NCI-H524 (cell line): ENCODE measurements at places on chromosomes 1 and 21.
A peak's percentile ranks its signal among the peaks of the same experiment; 100 is the strongest.

DNA sequence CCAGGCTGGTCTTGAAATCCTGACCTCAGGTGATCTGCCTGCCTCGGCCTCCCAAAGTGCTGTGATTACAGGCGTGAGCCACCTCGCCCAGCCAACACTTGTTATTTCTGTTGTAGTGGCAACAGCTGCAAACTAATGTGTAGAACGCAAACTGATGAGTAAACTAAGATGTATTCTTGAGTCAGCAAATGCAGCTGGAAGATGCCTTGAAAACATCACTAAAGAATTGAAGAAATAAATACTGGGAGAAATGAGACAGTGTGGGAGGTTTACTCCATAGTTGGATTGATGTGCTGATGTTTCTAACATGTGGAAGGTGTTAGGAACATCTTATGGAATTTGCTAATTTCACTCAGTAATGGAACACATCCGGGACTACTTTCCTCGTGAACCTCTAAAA, 61.3 kb upstream of the KCNE2 start:
- DNase-seq, result no peak

DNA sequence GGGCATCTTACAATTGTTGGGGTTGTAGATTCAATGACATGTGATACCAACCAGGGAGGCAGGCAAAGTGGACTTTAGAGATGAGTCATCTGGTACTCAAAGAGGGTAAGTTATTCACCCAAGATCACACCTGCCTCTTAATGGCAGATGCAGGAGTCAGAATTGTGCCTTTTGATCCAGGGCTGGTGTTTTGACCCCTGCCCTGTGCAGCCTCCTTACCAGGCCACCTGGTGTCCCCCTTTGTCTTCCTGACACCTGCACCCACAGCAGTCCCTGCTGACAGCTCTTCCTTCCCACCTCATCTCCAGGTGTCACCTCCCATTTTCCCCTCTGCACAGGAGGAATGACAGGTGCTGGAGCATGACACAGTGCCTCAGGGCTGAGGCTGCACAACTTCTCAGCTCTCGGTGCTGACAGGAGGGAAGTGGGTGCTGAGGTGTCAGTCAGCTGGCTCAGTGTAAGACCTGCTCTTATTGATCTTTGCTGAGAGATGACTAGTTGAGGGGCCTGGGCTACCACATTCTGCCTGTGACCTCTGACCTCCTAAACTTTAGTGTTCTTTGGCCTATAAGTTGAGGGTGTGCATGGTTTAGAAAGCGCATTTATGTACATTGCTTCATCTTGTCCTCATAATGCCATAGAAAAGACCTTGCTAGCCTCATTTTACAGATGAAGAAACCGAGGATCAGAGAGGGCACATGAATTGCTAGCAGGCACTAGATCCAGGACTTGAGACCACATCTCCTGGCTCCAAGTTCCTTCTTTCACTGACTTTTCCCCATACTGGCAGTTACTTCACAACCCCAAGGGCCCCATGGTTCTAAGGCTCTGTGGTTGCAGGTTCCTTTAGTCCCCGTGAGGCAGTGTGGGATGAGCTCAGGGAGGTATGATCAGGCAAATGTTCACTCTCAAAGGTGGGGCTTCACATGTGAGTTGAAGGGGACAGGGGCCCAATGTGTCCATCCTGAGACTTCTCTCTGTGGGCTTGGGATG, 31.3 kb downstream of the CACNA1E start:
- no peak for DNase-seq

DNA sequence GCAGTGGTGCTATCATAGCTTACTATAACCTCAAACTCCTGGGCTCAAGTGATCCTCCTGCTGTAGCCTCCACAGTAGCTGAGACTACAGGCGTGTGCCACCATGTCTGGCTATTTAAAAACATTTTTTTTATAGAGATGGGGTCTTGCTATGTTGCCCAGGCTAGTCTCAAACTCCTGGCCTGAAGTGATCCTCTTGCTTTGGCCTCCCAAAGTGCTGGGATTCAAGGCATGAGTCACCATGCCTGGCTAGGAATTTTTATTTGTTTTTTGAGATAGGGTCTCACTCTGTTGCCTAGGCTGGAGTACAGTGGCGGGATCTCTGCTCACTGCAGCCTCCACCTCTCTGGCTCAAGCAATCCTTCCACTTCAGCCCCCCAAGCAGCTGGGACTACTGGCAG, 8.8 kb upstream of the RABGAP1L start:
- no peak for DNase-seq

- no peak for DNase-seq
Observed at GRCh38 chr1:67759066-67759465, 74.1 kb downstream of the GADD45A start.

- DNase-seq, result no peak
Observed at GRCh38 chr1:54353959-54354358, 52.2 kb downstream of the SSBP3 start.

GRCh38 chr1:19007491-19008441, 51.3 kb upstream of the IFFO2 start:
- no peak for DNase-seq

DNA sequence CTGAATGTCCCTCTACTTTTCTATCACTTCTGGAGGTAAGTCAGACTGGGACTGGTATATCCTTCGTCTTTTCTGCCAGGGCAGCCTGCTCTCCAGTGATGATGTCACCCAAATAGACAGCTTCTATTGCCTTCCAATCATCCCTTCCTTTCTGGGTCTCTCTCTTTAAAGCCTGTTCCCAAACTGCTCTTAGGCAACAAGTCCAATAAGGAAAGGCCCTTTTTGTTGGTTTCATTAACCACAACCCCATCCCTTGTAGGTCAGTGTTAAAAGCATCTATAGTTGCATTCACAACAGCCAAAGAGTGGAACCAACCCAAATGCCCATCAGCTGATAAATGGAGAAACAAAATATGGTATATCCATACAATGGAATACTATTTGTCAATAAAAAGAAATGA, 114.4 kb downstream of the CNIH3 start:
- no peak for DNase-seq

DNA sequence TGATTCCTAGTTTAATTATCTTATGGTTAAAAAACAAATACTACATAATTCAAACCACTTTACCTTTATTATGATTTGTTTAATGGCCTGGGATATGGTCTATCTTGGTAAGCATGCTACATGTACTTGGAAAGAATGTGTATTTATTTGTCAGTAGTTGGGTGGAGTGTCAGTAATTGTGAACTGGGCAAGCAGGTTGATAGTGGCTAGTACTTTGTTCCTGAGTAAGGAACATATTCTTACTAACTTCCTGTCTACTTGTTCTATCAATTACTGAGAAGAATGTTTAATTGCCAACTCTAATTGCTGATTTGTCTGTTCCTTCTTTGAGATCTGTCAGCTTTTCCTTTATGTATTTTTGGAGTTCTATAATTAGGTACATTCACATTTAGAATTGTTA, 49.2 kb upstream of the ABCG1 start:
- DNase-seq, result no peak

DNA sequence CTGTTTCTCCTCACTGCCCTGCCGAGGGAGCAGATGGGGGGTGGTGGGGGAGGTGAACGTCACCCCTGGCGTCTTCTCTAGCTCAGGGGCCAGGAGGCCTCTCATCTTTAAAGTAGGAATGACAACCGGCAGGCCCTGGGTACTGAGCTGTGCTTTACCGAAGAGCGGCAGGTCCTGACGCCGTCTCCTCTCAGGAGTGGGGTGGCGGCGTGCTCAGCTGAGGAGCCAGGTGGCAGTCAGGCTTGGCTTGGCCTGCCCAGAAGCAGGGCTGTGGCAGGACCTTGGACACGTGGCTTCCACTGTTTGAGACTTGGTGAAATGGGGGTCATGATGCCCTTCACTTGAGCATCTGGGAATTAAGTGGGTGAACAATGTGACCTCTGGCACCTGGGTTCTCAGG, 3.1 kb downstream of the RER1 start:
- DNase-seq, result no peak

DNA sequence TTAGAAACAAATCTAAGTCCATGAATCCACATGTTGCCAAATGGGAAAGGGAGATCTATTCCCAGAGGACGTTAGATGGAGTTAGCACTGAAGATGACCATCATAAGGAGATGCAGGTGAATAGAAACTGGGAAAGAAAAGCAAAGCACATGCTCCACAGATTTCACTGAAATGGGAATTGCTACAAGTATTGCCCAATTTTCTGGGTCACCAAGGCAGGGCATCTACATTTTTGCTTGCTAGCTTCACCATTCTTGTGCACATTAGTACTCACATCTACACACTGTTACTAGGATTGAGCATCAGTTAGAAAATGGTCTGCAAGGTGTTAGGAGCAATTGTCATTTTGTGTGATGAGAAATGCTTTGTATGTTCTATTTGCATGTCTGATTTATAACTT, 99.1 kb downstream of the JAK1 start:
- DNase-seq, result no peak

DNA sequence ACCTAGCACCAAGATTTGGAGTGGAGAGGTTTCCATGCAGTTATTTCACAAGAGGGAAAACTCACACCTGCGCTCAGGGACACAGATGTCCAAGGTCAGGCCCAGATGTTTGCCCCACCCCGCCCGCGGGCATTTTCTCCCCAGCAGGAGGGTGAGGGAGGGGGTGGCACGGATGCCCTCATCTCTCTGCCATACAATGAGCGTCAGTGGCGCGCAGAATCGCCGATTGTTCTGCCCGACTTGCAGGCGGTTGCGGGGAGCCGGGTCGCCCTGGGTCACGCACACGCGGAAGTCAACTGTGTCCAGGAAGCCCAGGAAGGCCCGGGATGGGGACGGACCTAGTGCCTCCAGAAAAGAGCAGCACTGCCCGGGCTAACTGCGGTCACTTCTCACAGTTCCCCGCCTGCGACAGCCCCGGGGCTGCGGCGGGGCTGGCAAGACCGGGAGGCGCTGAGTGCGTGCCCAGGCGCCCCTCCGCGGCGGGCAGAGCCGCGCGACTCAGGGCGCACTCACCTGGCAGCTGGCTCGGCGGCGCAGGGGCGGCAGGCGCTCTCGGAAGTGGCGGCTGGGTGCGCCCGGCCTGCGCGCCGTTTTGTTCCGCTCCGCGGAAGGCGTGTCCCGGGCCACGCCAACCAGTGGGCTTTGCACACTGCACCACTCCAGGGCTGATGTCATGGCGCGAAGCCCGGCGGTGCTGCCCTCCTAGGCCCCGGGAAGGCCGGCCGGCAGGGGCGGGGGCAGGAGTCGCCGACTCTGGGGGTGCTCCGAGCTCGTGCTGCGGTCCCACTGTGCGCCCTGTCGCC, at the start of gene CSRP1:
CSRP1 (minus strand) TSS at position 567 of the 803 bp plus-strand sequence. CDS start 10,820 bp downstream, outside the sequence.
- peak; percentile 52 for DNase-seq

DNA sequence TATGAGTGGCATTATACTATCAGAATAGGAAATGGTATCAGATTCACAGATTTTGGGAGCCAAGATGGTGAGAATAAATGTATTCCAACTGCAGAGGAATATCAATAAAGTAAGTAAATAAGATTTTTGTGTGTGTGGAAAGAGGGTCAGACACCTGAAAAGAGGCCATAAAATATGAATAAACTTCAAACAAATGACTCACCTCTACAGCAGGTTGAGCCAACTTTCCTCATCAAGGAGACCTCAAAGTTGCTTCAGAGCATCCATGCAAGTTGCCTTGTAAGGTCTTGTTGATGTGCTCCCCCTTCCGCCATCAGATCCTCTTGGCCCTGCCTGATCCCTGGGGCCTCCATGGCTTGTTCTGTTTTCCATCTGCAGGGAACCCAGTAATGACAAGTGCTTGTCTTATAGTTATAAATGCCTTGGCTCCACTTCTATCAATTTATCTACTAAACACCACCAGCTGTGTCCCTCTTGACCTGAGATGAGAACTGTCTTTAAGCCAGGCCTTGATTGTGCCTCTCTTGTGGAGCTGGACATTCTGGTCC, 775.6 kb downstream of the LTN1 start:
- DNase-seq, result no peak

DNA sequence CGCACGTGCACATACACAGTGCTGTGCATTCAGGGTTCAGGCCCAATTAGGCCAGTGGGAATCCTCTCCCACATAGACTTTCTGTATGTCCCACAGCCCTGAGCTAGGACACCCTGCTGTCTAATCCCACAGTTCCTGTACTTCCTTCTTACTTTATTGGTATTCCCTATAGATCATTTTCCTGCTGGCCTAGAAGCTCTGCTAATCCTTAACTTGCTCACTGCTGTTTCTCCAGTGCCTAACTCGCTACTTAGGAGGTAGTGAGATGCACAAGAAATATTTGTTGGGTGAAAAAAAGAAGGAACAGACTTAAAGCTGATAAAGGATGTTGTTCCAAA, 34.1 kb upstream of the FHAD1 start:
- no peak for DNase-seq

DNA sequence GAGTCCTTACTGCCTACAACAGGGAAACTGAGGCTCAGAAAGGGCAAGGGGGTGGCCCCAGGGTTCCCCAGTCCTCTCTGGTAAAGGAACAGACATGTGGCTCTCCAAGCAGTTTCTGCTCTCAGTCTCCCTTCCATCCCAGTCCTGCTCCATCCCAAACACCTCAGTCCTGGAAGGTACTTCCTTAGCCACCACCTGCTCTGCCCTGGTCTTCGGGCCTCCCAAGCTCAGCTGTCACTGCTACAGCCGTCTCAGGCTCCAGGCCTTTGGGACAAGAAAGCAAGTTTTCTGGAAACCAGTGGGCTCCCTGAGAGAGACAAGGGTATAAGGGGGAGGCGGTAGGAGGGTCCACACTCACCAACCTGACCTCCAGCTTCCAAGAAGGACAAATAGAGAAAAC, 23.1 kb upstream of the ADGRB2 start:
- DNase-seq, result no peak

GRCh38 chr21:45367402-45368351, 37.3 kb upstream of the COL18A1 start:
- DNase-seq, result no peak

DNA sequence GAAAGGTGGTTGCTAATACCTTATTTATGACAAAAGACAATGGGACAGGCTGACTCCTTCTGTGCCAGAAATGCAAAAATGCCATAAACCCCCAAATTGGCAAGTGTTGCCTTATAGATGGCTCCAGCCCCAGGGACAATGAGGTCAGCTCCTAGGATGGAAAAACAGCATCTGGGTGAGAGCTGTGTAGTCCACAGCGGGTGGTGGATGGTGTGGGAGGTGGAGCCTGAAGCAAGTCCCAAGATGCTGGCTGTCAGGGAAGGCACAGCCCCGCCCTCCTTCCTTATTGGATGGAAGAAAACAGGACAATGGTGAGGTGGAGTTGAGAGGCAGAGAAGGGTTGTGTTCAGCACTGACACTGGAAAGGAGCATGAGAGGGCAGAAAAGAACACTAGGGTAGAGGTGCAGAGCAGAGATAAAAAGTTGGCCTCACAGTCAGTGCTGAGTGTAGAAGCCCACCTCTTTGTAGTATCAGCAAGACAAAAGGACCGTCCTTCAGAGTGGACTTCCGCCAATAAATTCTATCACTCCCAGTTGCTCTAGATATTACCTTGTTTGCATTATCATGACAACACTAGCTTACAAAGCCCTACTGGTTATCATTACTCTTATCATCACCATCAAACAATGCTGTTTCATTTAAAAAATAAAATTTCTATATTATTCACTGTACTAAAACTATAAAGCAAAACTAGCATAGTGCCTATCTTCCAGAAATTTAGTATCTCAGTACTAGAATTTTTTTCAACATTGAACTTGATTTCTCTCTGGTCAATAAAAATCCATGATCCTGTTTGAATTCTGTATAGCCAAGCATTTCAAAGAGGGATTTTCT, 3.7 kb upstream of the SDE2 start:
- DNase-seq, result peak; percentile 46

- DNase-seq, result no peak
Observed at GRCh38 chr1:172359491-172359999, 60.9 kb upstream of the C1orf105 start.

GRCh38 chr1:90850181-90850897, 133.2 kb upstream of the BARHL2 start:
- DNase-seq, result peak; percentile 0

GRCh38 chr1:161719325-161719611, 2.1 kb upstream of the FCRLB start:
- no peak for DNase-seq
